ENCODE measurements at places on chromosomes 1 and 21.

GRCh38 chr1:81420760-81421159 is 380.0 kb upstream of the ADGRL2 start:
- DNase-seq = no peak

GRCh38 chr1:221998186-221998612 is 256.3 kb upstream of the DUSP10 start:
- DNase-seq = no peak

DNA sequence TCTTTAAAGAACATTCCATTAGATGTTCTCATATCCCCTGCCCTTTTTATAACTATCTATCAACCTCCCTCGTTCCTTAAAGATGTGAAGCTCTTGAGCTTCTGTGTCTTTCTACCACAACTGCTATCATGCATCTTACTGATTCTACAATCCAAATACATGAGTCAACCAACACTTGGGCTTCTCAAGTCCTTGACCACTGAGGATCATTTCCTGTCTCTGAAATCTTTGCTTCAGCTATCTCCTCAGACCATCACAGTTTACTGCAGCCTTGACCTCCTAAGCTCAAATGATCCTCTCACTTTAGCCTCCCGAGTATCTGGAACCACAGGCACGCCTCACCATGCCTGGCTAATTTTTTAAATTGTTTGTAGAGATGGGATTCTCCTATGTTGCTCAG is 75.2 kb downstream of the FMO4 start:
- DNase-seq = no peak

DNA sequence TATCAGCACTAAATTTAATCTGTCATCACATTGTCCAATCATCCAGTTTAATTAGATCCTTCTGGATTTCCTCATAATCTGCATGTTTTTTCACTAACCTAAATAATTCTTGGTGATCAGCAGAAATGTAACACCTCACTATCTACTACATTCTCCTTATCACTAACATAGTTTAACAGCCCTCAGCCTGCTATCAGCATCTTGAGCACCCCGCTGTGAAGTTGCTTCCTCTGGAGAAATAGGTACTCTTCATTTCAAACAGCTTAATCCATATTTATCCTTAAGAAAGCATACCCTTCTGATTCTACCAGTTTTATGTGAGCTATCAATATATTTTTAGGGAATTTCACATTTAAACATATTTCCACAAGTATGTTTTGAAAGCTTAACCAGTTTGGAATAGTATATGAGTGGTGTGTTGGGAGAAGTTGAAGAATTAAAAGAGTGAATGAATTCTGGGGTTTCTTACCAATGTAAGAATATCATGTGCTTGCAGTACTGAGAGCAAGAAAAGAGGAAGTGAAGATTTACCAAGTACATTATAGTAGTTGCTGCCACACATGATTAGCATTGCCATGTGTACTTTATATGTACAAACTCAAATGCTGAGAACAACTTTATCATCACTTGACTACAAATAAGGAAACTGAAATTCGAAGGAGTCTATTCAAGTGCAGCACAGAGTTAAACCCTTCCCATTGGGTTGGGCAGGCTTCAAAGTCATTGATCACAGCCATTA is 771.1 kb upstream of the ADGRL4 start:
- no peak for DNase-seq

- DNase-seq = no peak
Measured at GRCh38 chr1:222953585-222953984, 138.7 kb downstream of the DISP1 start.

GRCh38 chr1:232174306-232174705 is 455.6 kb downstream of the SIPA1L2 start:
- DNase-seq = no peak

GRCh38 chr1:207651583-207651982 is 6.7 kb downstream of the CR1L start:
- no peak for DNase-seq

GRCh38 chr1:5664906-5665875 is 327.0 kb downstream of the NPHP4 start:
- no peak for DNase-seq

DNA sequence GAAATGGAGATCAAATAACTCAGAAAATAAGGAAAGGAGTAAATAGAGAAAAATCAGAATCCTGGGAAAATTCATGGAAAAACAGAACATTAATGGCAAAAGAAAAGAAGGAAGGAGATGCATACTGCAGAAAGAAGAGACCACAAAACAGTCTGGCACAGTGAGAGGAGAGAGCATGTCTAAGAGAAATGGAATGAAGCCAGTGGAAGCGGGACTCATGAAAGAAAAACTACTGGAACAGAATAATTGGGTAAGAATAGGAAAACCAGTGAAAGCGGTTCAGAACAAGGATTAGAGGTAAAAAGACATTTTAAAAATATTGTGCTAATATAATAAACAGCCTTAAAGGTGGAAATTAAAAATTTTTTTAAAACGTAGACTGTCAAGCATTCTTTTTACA is 93.6 kb upstream of the GREM2 start:
- DNase-seq = no peak

- no peak for DNase-seq
Measured at GRCh38 chr1:70891051-70891843, 156.4 kb downstream of the PTGER3 start.

DNA sequence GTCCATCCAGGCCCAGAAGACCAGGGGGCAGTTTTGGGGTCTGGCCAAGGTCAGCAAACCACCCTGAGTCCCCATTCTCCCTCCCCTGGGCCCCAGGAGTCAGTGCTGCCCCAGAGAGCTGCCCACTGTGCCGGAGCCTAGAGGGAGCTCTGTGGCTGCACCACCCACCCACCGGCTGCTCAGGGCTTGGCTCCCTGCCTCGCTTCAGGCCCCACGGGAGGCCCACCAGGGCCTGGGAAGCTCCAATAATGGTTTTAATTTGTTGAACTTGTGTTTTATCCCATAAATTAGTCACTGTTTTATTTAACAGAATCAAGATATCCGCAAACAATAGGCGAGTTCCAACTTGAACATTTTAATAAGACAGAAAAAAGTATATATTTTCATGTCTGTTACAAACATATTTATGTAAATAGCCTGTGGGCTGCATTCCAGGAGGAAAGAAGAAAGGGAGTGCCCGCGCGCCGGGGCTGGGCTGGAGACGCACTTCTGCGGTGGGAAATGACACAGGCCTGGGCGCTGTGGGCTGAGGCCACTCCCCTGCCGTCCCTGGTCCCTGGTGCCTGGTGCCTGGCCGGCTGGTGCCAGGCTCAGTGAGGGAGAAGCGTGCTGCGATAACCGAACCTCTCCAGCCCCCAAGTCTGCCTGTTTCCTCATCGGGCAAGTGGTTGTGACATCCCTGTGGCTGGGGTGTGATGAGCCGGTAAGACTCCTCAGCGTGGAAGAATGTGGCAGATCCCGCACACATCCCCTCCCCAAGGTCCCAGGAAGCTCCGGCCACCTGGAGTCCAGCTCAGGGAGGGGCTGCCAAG is 160.5 kb downstream of the PEX14 start:
- DNase-seq = no peak

DNA sequence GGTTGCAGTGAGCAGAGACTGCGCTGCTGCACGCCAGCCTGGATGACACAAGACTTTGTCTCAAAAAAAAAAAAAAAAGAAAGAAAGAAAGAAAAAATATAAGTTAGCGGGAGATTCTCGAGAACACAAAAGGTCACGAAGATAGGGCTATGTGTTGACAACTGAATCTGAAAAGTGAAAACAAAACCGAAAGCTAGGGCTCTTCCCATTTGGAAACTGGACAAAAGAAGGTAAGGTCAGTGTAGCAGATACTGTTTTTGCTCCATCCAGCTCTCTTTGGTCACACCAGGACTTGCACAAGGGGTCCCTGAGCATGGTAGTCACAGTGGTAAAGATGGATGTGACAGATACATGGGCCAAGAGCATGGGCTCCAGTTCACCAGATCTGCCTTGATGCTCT is 60.4 kb upstream of the MAP10 start:
- peak; percentile 5 for DNase-seq

DNA sequence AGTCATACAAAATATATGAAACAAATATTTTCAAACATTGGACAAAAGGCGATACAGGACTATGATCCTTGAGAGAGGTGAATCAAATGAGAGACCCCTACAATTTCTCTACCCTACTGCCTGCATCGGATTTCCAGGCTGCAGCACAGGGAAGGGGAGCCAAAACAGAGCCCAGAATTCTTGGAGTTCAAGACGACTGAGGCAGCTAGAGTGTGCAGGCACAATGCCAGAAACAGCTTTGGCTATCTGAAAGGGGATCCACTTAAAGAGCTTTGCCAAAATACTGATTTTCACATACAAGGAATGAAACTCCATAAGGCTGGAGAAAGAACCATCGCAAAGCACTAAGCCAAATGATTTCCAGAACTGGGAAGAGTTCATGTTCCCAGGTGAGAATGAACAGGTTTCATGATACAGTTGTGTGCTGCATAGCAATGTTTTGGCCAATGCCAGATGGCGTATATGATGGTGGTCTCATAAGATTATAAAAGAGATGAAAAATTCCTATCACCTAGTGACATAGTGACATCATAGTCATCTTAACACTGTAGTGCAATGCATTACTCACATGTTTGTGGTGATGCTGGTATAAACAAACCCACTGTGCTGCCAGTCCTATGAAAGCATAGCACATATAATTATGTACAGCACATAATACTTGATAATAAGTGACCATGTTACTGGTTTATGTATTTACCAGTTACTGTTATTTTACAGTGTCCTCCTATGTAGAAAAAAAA is 77.5 kb downstream of the KCND3 start:
- no peak for DNase-seq

GRCh38 chr1:181135437-181135731 is 46.9 kb downstream of the IER5 start:
- DNase-seq = no peak

DNA sequence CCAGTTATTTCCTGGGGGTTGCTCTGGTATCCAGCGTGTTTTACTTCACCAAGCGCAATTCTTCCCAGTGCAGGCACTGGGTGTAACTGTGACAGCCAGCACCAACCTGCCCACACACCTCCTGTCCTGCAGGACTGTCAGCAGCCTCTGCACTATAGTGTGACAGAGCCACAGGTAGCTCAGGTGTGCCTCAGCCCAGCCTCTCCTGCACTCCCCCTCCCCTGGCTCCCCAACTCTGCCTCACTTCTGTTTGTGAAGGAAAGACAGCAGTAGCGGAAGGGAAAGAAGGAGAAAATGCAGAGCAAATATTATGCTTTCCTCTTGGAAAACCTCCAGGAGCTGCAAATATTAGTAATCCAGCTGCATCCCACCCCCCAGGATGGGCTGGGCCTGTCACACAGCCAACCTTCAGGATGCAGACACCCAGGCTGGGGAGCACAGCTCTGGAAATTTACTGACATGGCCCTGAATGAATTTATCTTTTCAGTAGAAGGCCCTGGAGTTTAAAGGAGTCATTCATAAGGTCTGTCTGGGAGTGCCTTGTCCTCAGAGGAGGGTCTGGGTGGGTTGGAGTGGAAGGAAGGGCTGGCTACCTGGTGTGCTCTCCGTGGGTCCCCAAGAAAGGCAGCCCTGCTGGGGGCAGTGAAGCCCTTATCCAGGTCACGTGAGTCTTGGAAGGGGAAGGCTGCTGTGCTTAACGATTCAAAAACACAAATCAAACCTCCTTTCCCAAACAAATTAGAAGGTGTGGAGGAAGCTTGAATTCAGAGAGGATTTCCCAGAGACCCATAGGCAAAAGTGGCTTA is 20.9 kb downstream of the CAPN2 start:
- no peak for DNase-seq

DNA sequence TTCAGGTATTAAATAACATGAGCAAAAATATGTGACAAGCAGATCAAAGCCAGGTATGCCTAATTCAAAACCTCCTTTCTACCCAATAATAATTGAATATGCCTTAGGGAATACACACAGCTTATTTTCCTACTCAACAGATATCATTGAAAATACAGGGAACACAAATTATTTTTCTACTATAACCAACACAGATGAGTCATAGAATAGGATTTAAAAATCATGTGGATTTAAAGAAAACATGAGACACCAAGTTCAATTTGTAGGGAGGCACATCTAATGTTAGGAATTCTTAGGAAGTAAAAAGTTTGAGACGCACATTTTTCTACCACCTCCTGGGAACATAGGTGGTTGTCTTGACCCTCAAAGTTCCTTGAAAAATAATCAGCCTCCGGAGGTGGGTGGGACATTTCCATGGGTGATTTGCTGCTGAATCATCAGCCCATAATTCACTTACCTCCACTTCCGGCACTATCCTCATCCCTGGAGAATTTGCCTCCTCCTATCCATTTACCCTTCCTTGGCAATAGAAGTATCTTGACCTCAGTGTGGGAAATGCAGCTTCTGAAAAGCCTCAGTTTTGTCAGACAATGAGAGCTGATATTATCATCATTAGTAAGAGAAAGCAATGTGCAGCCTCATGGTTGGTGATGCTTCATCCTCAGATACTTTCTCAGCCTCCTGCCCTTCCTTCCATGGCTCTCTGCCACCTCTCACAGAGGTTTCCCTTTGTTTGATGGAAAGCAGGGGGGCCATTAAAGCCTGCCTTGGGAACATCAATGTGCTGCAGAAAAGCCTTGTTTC is 33.5 kb upstream of the RGS4 start:
- no peak for DNase-seq

DNA sequence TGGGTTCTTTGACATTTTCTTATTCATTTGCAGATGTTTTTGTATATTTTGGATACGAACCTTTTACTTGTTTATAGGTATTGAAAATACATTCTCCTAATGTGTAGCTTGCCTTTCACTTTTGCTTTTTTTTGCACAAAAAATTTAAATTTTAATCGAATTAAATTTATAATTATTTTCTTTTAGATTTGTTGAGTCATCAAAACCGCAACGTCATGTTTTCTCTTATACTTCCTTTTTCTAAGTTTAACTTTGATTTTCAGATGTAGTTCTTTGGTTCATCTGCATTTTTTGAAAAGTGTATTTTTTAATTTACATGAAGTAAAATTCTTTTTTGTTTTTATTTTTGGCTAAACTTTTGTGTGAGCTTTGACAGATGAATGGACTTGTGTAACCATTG is 243.7 kb upstream of the DPYD start:
- peak; percentile 8 for DNase-seq

DNA sequence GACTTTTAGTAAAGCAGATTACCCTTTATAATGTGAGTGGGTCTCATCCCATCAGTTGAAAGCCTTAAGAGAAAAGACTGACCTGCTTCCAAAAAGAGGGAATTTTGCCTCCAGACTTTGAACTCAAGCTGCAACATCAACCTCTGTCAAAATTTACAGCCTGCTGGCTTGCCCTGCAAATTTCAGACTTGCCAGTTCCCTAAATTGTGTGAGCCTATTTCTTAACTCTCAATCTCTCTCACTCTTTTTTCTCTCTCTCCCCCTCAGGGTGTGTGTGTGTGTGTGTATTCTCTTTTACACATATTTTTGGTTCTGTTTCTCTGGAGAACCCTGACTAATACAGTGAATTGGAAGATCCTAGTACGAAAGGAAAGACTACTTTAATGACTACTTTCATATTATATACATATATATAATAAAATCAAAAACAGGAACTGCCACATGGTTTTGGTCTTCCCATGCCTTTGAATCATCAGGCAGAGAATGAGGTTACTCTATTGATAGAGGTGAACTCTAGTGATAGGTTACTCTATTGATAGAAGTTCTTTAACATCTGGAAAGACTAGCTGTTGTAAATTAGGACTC is 6.4 kb downstream of the OR2C3 start:
- peak; percentile 60 for DNase-seq
